Activated CD4-positive, alpha-beta T cell treated with anti-CD3 and anti-CD28 coated beads, Interleukin-2, amount 10 ng/mL, durations not matched to agents 7 days and 5 days (primary cell): ENCODE measurements at places on chromosomes 13 and 19. TPM values are rescaled to one million over a fixed set of nuclear protein-coding genes. Genes with fewer than 3 reads are reported as not detected.

DNA sequence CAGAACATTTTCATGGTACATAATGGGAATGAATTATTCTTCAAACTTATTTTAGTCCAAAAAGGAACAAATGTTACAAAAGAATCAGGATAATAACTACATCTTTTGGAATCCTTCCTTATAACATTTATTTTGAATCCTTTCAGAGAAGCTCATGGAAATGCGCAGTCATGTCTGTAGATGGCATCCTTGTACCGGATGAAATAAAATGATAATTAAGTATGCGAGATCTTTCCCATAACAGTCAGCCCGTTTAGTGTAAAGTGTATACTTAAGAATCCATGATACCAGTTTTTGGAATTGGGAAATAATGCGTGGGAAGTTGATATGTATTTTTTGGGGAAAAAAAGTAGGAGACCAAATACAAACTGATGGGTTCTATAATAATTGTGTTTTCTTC is 418.8 kb downstream of the GPC5 start:
- H3K4me1 ChIP-seq, result no peaks in the 10 kb centered on the region
- no peak overlapping the region for H3K4me3 ChIP-seq
- no peak for DNase-seq
- no peak overlapping the region for H3K27ac ChIP-seq

DNA sequence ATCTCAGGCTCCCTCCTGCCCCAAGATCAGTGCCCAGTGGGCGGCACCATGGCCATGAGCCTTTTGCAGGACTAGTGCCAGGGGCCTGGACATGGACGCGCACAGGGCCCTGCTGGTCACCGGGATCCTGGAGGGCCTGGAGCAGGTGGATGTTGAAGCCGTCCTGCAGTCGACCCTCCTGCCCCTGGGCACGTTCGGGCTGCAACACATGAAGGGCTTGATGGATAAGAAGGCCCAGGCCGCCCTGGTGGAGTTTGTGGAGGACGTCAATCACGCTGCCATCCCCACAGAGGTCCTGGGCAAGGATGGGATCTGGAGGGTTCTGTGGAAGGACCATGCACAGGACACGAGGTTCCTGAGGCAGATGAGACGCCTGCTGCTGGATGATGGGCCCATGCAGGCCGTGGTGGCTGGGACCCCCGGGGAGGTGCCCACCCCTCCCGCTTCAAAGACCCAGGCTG is 38.0 kb upstream of the PNMA8B start:
- H3K27ac ChIP-seq, result no peak overlapping the region
- H3K4me1 ChIP-seq, result peaks cover 32% of the 10 kb centered on the region
- DNase-seq, result no peak
- no peak overlapping the region for H3K4me3 ChIP-seq
- peaks cover 5% of the 10 kb centered on the region for H3K27me3 ChIP-seq

- H3K36me3 ChIP-seq, result no peaks in the 10 kb centered on the region
- H3K4me1 ChIP-seq, result no peaks in the 10 kb centered on the region
- no peak overlapping the region for H3K4me3 ChIP-seq
- DNase-seq, result no peak
- H3K27ac ChIP-seq, result no peak overlapping the region
- H3K27me3 ChIP-seq, result no peaks in the 10 kb centered on the region
Measured at GRCh38 chr19:30170495-30171137, 201.6 kb upstream of the ZNF536 start.

DNA sequence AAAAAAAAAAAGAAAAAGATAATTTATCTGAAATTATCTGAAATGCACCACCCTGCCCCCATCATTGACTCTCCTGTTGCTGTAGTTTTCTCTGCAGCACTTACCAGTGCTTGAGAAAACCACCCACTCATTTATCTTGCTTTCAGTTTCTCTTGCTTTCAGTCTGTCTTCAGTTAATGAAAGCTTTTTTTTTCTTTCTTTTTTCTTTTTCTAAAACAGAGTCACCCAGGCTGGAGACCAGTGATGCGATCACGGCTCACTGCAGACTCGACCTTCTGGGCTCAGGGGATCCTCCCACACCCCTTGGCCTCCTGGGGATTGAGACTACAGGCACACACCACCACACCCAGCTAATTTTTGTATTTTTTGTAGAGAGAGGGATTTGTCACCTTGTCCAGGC is 4.3 kb upstream of the ACP5 start:
- peak overlapping the region; percentile 51 for H3K4me3 ChIP-seq
- peaks cover 36% of the 10 kb centered on the region for H3K4me1 ChIP-seq
- peak; percentile 49 for DNase-seq
- H3K27ac ChIP-seq, result peak overlapping the region; percentile 99
- no peaks in the 10 kb centered on the region for H3K36me3 ChIP-seq
- H3K27me3 ChIP-seq, result no peaks in the 10 kb centered on the region

DNA sequence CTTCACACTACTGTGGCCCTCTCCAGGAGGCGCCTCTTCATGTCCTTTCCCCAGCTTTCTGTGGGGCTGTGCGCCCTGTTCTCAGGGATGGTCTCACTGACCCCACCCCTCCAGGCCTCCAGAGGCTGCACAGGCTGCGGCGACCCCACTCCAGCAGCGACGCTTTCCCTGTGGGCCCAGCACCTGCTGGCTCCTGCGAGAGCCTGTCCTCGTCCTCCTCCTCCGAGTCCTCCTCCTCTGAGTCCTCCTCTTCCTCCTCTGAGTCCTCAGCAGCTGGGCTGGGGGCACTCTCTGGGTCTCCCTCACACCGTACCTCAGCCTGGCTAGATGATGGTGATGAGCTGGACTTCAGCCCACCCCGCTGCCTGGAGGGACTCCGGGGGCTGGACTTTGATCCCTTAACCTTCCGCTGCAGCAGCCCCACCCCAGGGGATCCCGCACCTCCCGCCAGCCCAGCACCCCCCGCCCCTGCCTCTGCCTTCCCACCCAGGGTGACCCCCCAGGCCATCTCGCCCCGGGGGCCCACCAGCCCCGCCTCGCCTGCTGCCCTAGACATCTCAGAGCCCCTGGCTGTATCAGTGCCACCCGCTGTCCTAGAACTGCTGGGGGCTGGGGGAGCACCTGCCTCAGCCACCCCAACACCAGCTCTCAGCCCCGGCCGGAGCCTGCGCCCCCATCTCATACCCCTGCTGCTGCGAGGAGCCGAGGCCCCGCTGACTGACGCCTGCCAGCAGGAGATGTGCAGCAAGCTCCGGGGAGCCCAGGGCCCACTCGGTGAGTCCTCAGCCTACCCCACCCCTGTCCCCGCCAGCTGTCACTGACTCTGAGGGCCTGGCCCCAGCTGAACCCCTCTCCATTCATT is 11.2 kb downstream of the ARHGAP33 start:
- DNase-seq, result no peak
- H3K36me3 ChIP-seq, result peaks cover 8% of the 10 kb centered on the region
- H3K27me3 ChIP-seq, result no peaks in the 10 kb centered on the region

GRCh38 chr13:79861731-79862130 is 380.8 kb downstream of the NDFIP2 start:
- H3K27me3 ChIP-seq, result no peaks in the 10 kb centered on the region
- H3K4me3 ChIP-seq, result no peak overlapping the region
- no peak overlapping the region for H3K27ac ChIP-seq
- H3K36me3 ChIP-seq, result no peaks in the 10 kb centered on the region
- H3K4me1 ChIP-seq, result no peaks in the 10 kb centered on the region

DNA sequence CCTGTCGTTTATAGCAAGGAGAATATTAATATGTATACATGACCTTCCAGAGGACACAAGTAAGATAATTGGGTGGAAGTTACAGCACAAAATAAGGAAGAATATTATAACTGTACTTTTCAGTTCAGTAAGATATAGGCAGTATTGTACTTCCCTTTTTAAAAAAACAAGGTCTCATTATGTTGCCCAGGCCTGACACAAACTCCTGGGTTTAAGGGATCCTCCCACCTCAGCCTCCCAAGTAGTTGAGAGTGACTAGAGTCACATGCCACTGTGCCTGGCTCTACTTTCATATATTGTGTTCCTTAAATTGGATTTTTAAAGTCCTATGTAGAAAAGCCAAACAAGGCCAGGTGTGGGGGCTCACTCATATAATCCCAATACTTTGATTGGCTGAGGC is 19.5 kb upstream of the MAB21L1 start:
- no peak overlapping the region for H3K27ac ChIP-seq
- no peaks in the 10 kb centered on the region for H3K27me3 ChIP-seq
- H3K4me1 ChIP-seq, result no peaks in the 10 kb centered on the region
- DNase-seq, result no peak
- H3K4me3 ChIP-seq, result no peak overlapping the region

DNA sequence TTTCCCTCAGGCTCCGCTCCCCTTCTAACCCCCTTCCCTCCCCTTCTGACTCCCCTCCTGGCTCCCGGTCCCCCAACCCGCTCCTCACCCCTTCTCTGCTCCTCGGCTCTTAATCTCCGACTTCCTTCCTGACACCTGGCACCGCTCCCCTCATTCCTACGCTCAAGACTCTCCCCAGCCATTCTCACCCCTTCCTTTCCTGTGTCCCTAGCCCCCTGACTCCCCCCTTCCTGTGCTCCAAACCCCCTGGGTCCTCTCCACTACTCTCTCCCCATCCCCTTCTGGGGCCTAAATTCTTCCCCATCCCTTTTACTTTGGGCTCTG is 658 bp downstream of the CLPP start:
- no peaks in the 10 kb centered on the region for H3K27me3 ChIP-seq
- peak overlapping the region; percentile 91 for H3K4me3 ChIP-seq
- peaks cover 32% of the 10 kb centered on the region for H3K36me3 ChIP-seq
- H3K27ac ChIP-seq, result peak overlapping the region; percentile 99
- no peak for DNase-seq
- H3K4me1 ChIP-seq, result peaks cover 20% of the 10 kb centered on the region

- DNase-seq, result no peak
- H3K4me3 ChIP-seq, result no peak overlapping the region
- H3K27me3 ChIP-seq, result no peaks in the 10 kb centered on the region
- no peaks in the 10 kb centered on the region for H3K36me3 ChIP-seq
Measured at GRCh38 chr19:35355791-35356460, 2.3 kb upstream of the FFAR3 start.

DNA sequence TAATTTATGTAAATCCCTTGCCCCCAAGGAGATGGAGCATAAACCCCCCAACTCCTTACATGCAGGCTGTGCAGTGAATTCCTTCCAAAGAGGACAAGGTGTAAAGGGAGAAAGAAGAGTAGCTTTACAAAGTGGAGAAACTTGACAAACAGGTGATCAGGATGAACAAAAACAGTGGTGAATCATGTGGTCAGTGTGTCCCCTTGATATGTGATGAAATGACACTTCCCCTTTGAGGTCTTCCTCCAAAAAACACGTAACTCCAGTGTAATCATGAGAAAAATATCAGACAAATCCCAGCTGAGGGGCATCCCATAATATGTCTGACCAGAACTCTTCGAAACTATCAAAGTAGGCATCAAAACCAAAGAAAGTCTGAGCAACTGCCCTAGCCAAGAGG is 29.5 kb upstream of the AKT2 start:
- peaks cover 11% of the 10 kb centered on the region for H3K4me1 ChIP-seq
- peaks cover 10% of the 10 kb centered on the region for H3K36me3 ChIP-seq
- DNase-seq, result no peak
- H3K27me3 ChIP-seq, result no peaks in the 10 kb centered on the region
- no peak overlapping the region for H3K4me3 ChIP-seq

- no peak overlapping the region for H3K4me3 ChIP-seq
- H3K27me3 ChIP-seq, result peaks cover 3% of the 10 kb centered on the region
- H3K27ac ChIP-seq, result no peak overlapping the region
- H3K36me3 ChIP-seq, result no peaks in the 10 kb centered on the region
- peaks cover 4% of the 10 kb centered on the region for H3K4me1 ChIP-seq
Measured at GRCh38 chr19:33879818-33880575, 83.3 kb downstream of the KCTD15 start.

DNA sequence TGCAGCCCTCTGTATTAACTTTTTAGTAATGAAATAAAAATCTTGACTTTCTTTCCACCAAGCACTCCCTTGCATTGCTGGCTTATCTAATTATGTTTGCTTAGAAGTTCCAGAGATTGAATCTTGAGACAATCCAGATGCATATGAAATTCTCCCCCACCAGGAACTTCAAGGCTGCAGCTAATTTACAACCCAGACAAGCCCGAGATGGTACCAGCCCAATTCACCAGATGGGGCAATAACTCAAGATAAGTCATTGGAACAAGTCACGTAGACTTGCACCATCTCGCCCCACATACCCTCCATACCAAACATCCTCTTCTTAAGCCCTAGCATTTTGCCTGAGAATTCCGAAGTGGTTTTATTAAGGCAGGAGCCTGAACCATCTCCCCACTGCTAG is 29.0 kb downstream of the UTP14C start:
- no peaks in the 10 kb centered on the region for H3K36me3 ChIP-seq
- H3K27ac ChIP-seq, result no peak overlapping the region
- no peak overlapping the region for H3K4me3 ChIP-seq
- no peaks in the 10 kb centered on the region for H3K27me3 ChIP-seq
- DNase-seq, result no peak

DNA sequence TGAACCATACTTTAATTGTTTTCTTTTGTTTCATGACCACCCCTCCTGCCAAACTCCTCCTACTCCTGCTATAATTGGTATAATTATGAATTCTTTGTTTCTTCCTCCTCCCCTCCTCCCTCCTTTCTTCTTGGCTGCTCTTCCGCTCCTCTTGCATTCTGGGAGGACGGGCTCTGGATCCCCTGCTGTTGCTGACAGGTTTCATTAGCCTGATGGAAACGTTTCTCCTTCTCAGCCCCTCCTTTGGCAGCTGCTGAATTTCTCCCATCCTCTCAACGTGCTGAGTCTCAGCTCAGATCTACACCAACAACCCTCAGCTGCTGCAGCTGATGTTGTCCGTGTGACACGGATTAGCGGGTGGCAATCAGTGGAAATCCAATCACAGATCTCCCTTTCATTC is 97.1 kb upstream of the UBAC2 start:
- peaks cover 6% of the 10 kb centered on the region for H3K36me3 ChIP-seq
- peaks cover 8% of the 10 kb centered on the region for H3K27me3 ChIP-seq
- no peak for DNase-seq
- H3K27ac ChIP-seq, result no peak overlapping the region

DNA sequence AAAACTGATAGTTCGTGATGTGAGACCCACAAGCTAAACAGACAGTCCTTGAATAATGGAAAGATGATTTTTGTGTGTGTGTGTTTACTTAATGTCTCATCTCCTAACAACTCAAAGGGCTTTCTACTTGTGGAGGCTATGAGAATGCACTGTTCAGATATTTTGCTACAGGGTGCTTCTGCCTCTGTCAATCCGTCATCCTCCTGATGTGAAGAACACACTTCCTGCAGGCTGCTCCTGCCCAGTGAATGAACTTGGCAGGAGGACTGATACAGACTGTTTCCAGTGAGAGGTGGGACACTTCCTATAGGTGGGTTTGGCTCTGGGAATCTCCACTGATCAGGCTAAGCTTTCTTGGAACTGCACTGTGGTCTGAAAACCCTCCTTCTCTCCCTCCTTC is 168.4 kb upstream of the STARD13 start:
- H3K27ac ChIP-seq, result no peak overlapping the region
- DNase-seq, result no peak

- DNase-seq, result no peak
- H3K27me3 ChIP-seq, result no peaks in the 10 kb centered on the region
- peaks cover 3% of the 10 kb centered on the region for H3K4me1 ChIP-seq
- H3K27ac ChIP-seq, result no peak overlapping the region
- H3K36me3 ChIP-seq, result peaks cover 13% of the 10 kb centered on the region
Measured at GRCh38 chr13:98962901-98963590, 14.8 kb downstream of the DOCK9 start.

GRCh38 chr13:84684048-84684662 is 801.9 kb upstream of the SLITRK1 start:
- H3K36me3 ChIP-seq, result no peaks in the 10 kb centered on the region
- no peaks in the 10 kb centered on the region for H3K4me1 ChIP-seq
- H3K27me3 ChIP-seq, result no peaks in the 10 kb centered on the region
- no peak overlapping the region for H3K4me3 ChIP-seq

The ATP4B gene
- not detected for total RNA-seq

The ZSCAN1 gene
- total RNA-seq, result not detected

The PALM3 gene
- not detected for total RNA-seq

The VN1R2 gene
- total RNA-seq, result not detected

The ZNF439 gene
- total RNA-seq, result 9.7 TPM

The ZNF66 gene
- 11.8 TPM for total RNA-seq

The CXCL17 gene
- total RNA-seq, result not detected

The TMTC4 gene
- 27.1 TPM for total RNA-seq
